ENCODE measurements at places on chromosomes 4 and X. TPM values are rescaled to one million over a fixed set of nuclear protein-coding genes. Genes with fewer than 3 reads are reported as not detected.

USP26 gene
- not detected for total RNA-seq

BRS3 gene
- total RNA-seq = not detected

HOPX gene
- total RNA-seq = 0.37 TPM

OPN1MW gene
- total RNA-seq = not detected

SASH3 gene
- total RNA-seq = not detected

RTL9 gene
- 0.39 TPM for total RNA-seq

FAM53A gene
- total RNA-seq = 5.1 TPM

TLL1 gene
- total RNA-seq = under 0.01 TPM

ARMCX1 gene
- total RNA-seq = 57.0 TPM

DIPK2B gene
- not detected for total RNA-seq

SLC49A3 gene
- total RNA-seq = 15.1 TPM

ZNF711 gene
- under 0.01 TPM for total RNA-seq

NWD2 gene
- not detected for total RNA-seq

PABPC5 gene
- 2.5 TPM for total RNA-seq

TCP11X2 gene
- total RNA-seq = not detected

COX7B gene
- 202 TPM for total RNA-seq

C4orf51 gene
- total RNA-seq = not detected

LANCL3 gene
- not detected for total RNA-seq

HMX1 gene
- total RNA-seq = not detected

PSMD10 gene
- total RNA-seq = 65.8 TPM

SMIM10L2A gene
- total RNA-seq = under 0.01 TPM

SHISA3 gene
- total RNA-seq = 0.37 TPM

AREG gene
- total RNA-seq = 4.7 TPM

TMEM47 gene
- 14.7 TPM for total RNA-seq

GPR50 gene
- total RNA-seq = not detected

INTU gene
- 3.3 TPM for total RNA-seq

CCNQ gene
- 28.7 TPM for total RNA-seq

TMEM271 gene
- total RNA-seq = not detected

SPANXA1 gene
- not detected for total RNA-seq

IL3RA gene
- total RNA-seq = not detected

PPP1R2C gene
- not detected for total RNA-seq

GNRHR gene
- total RNA-seq = not detected

NAP1L3 gene
- 1.1 TPM for total RNA-seq

KCNIP4 gene
- total RNA-seq = not detected

P2RY10 gene
- not detected for total RNA-seq

IQCM gene
- total RNA-seq = not detected

SH3TC1 gene
- 2.2 TPM for total RNA-seq

TCEAL7 gene
- total RNA-seq = 26.2 TPM

GLRA2 gene
- not detected for total RNA-seq

PPP4R3C gene
- not detected for total RNA-seq

BMP3 gene
- under 0.01 TPM for total RNA-seq

TMPRSS11A gene
- not detected for total RNA-seq

SPARCL1 gene
- total RNA-seq = 1.1 TPM

MAGEA10 gene
- total RNA-seq = not detected

SPANXN3 gene
- not detected for total RNA-seq

FAM9C gene
- total RNA-seq = not detected

CETN2 gene
- 25.2 TPM for total RNA-seq

ZNF41 gene
- 8.8 TPM for total RNA-seq

EFNB1 gene
- 42.8 TPM for total RNA-seq

NPY5R gene
- not detected for total RNA-seq

Measured in subcutaneous preadipocyte (primary cell).